ENCODE measurements at places on chromosomes 6 and 20.
A peak's percentile ranks its signal among the peaks of the same experiment; 100 is the strongest.

DNA sequence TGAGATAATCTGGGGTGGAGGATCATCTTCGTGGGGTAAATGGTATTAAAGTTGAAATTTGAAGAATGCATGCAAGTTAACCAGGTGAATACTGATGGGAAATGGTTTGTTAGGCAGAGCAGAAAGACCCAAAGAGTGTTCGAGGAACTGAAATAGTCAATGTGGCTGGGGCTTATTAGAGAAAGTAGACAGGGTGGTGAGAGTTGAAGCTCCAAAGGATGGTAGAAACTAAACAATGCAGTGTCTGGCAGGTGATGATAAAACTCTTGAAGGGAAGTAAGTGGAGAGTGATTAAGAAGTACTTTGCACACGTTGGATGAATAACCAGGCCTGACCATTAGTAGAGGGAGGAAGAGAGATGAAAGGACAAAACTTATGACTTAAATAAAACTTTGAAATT, 39.8 kb upstream of the CENPW start:
- DNase-seq = no peak

DNA sequence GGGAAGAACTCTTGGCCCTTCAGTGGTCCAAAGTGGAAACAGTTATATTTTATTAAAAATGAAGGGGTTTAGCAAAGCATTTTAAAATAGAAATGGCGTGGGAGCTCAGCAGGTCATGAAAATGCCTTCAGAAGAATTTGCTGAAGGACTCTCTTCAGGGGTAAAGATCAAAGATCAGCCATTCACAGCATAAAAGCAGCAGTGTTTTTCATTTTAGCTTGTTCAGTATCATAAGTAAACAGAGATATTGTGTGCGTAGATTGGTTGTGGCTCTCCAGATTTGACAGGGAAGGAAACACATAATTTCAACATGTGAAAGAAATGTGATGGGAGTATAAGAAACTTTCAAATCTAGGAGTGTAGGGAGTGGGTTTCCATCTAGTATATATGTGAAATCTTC, 519.2 kb upstream of the MAP3K7 start:
- no peak for DNase-seq

DNA sequence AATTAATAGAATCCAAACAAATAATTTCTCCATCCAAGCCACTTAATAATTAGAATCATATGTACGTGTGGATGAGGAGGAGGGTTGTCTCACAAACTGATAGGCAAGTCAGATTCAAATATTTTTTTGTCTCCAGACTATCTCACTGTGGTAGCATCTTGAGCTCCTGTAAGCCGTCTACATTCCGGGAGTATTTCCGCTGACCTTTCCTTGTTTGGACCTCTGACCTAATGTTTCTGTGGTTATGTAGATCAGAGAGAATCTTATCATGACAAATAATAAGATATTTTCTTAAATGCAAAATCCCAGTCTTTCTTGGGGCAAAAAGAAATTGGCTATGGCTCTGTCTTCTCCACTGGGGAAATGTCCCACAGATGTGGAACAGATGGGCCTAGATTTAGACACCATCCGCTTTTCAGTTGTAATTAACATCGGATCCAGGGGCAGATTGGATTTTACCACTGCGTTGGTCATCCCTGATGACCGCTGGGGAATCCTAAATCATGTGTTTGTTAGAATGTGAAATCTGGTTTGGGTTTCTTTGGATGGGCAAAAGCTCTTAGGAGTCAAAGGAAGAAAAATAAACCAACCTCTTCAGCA, 197.1 kb upstream of the RIN2 start:
- DNase-seq = no peak

GRCh38 chr6:162962093-162962492, 234.3 kb downstream of the PACRG start:
- no peak for DNase-seq

DNA sequence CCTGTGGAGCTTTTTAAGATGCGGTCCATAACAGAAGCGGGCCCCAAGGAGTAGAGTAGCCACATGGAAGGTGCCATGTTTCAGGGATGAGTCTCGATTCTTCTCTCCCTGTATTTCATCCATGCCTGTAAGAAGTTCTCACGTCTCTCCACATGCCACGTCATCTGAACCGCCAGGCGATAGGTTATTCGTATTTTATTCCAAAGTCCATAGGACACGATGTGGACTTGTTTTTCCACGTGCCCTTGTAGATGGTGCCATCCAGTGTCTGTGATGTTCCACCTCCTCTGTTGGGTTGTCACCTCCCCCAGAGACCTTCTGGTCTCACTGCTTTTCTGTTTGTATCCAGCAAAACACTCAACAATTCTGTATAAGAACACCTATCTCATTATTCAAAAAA, 17.6 kb downstream of the HEBP2 start:
- DNase-seq = no peak

- no peak for DNase-seq
Measured at GRCh38 chr6:42047790-42048405, 2.4 kb upstream of the TAF8 start.

DNA sequence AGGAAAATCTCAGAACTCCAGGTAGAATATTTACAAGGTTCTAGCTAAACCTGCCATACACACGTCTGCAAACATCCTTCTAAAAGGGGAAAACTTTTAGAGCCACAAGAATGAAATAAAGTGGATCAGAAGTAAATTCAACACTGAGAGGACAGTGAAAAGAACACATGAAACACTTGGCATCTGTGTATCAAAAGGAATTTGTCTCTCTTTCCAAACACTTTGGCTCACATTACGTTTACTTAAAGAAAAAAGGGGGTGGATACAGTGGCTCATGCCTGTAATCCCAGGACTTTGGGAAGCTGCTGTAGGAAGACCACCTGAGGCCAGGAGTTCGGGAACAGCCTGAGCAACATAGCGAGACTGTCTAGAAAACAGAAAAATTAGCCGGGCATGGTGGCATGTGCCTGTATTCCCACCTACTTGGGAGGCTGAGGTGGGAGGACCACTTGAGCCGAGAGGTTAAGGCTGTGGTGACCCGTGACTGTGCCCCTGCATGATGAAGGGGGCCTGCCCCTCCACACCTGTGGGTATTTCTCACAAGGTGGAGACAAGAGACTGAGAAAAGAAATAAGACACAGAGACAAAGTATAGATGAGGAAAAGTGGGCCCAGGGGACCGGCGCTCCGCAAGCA, 35.4 kb downstream of the NINL start:
- no peak for DNase-seq

DNA sequence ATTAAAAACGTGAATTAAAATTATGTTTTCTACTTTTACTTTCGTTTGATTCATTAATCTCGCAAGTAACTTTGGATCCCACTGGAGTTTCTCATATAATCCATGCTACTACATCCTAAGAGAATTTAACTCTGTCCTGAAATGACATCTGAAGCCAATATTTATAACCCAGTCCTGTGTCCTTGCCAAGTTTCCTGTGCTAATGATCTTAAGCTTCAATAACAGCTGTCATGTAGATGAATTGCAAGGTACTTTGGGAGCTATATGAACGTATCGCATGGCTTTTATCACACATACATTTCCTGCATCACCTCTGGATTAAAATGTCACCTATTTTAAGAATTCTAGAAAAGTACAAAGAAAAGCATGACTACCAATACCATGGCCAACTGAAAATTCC, 833.8 kb upstream of the CITED2 start:
- DNase-seq = no peak

DNA sequence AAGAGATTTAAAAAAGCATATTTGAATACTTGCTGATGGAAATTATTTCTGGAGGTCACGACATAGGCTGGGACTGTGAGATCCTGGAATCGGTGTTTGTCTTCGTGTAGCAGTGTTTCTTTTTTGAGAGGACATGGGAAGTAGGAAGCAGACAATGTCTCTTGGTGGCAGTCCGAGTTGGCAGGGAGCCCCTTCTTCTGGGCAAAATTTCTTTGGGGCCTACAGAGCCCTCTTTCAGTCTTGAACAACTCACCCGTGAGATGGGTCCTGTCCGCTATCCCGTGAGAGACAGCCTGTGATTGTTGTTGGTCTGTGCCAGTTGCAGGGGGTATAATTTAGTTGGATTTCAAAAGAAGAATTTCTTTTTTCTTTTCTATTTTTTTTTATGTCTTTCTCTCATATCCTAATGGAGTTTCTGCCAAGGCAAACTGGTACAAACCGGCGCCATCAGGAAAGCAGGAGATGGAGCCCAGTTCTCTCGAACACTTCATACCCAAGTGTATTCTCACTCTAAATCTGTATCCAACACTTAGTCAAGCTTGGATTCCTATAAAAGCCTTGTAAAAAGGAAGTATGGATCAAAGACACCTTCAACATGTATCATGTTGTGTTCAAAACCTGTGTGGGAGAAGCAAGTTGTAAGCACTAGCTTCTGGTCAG, 785.1 kb downstream of the MAFB start:
- no peak for DNase-seq

DNA sequence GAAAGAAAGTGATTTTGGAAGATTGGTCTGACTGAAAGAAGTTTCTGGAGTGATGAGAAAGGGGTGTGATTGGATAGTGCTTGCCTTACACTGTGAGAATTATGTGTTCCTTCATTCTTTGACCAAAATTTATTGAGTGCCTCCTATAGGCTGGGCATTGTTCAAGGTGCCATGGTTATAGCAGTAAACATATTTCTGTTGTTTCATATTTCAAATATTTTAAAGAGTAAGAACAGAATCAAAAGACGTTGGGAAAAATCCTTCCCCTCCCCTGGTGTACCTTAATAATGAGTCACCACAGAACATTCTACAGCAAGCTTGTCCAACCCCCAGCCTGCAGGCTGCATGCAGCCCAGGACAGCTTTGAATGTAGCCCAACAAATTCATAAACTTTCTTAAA, 78.6 kb downstream of the GCLC start:
- no peak for DNase-seq

GRCh38 chr6:12173661-12174060, 116.5 kb upstream of the EDN1 start:
- peak; percentile 44 for DNase-seq

GRCh38 chr6:145929037-145929633, 35.0 kb downstream of the SHPRH start:
- peak; percentile 9 for DNase-seq

DNA sequence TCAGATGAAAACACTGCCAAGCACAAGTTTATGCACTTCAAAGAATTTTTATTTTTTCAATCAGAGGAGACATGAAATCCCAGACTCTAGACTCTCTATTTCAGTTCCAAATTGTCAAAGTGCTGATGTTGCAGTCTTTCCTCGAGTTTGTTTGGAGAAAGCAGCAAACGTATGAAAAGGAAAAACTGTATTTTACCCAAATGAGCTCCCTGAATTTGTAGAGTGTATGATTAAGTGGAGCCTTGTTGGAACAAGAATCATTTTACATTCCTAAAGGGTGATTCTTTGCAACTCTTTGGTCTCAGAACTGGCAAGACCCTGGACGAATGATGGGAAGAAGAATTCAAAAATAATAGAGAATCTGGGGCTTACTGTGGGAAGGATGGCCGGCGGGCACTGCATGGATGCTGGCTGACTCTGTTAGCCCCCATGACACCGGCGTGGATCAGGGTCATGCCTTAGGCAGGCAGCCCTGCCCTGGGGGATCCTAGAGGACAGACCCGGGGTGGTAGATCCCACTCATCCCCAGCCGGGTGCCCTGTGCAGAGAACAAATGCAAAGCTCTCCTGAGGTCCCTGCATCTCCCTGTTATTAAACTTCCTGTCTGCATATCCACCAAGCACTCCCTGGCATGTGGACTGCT, 207.4 kb downstream of the FNDC1 start:
- no peak for DNase-seq

DNA sequence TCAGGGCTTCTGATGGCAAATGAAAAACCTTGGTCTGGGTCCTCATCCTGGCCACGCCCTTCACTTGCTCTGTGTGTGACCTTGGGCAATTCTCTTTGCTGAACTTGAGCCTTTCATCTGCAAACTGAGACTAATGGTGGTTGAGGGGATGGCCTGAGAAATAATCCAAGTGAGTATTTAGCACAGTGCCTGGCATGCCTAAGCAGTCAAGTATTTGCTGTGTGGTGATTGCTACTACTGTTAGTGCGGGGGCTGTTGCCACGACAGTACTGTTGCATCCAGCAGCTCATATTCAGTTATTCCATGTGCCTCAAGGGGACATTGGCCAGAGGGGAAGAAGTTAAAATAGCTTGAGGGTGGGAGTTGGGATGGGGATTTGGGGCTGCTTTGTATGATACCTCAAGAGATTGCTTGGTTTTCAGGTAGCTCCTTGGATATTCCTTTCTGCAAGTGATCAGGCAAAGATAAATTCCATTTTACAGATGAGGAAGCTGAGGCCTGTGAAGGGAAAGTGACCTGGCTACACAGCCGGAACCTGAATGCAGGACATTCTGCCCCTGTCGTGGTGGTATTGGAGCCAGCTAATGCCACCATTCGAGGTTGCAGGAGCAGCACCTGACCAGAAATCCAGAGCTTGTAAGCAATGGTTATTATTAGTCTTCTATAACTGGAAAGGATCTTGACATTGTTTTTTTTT, 45.1 kb upstream of the EPB41L1 start:
- DNase-seq = no peak

GRCh38 chr6:169577974-169578373, 123.9 kb downstream of the WDR27 start:
- no peak for DNase-seq

DNA sequence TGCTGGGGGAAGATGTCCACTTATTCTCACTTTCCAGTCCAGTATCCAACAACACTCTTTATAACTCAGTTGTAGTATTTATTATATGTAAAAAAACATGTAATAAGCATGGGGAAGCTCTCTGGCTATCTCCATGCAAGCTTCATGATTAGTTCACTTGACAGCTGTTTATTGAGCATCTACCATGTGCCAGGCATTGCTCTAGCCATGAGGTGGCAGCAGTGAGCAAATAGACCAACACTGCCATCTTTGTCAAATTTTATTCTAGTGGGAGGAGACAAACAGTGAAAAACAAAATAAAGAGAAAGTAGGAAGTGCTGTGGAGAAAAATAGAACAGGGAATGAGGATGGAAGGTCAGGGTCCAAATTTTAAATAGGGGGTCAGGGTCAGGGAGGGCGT, 131.8 kb downstream of the CFAP61 start:
- DNase-seq = no peak

- no peak for DNase-seq
Measured at GRCh38 chr6:138001750-138002349, 105.4 kb downstream of the PERP start.

GRCh38 chr20:19815553-19815991, 57.5 kb downstream of the RIN2 start:
- DNase-seq = peak; percentile 98

GRCh38 chr20:17966432-17967310, 1.9 kb downstream of the SNX5 start:
- no peak for DNase-seq

- no peak for DNase-seq
Measured at GRCh38 chr6:102895683-102896082, 1502.2 kb downstream of the GRIK2 start.

DNA sequence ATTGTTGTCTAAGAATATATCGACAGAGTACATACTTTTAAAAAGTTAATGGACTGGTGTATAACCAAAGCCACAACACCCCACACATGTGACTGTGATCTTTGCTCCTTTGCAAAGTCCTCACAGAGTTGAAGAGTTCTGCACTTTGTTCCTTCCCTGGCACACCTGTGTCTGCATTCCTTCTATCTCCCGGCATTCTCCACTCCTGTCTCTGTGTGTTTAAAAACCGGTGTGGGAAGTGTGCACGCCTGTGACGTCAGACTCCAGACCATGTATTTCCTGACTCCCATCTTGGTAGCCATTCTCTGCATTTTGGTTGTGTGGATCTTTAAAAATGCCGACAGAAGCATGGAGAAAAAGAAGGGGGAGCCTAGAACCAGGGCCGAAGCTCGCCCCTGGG, at the start of gene IYD:
TSS of gene IYD (plus strand) at position 251 of the 400 bp plus-strand sequence. CDS start at position 271, 20 bp downstream.
- no peak for DNase-seq

- no peak for DNase-seq
Measured at GRCh38 chr6:90465686-90466085, 121.2 kb downstream of the MAP3K7 start.

GRCh38 chr6:56875961-56876360, 78.9 kb upstream of the BEND6 start:
- DNase-seq = no peak
